ENCODE measurements at places on chromosomes 6 and 20. TPM values are rescaled to one million over a fixed set of nuclear protein-coding genes. Genes with fewer than 3 reads are reported as not detected.

Gene CALHM5
- polyA plus RNA-seq, result 0.20 TPM

DNA sequence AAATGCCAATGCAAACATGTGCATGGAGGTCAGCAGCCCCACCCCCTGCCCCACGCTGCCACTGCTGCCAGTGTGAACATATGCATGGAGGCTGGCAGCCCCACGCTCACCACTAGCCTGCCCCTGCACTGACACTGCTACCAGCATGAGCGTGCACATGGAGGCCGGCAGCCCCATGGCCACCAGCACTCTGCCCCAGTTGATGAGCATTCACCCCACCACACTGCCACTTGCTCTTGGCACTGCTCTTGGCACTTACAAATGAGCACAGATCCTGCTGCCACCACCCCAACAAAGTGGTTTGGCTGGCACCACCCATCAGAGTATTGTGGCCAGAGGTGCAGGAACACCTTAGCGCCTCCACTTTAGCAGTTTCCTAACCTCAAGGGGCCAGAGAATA, 174.1 kb downstream of the KHDC1L start:
- no peak for DNase-seq

DNA sequence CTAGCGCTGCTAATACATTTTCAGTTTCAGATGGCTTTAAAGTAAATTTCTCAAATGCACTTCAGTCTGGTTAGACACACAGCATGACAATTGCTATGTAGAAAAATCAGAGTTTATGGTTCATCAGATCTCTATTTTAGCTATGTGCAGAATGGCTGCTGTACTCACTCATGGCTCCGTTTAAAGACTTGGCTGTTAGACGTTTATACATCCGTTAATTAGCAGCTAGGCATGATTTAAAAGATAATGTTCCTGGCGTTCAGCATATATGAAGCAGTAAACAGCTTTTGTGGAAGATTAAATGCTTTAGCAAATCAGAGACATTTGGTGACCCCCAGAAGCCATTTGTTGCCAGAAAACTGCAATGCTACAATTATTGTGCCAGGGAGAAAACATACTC, 350.0 kb upstream of the MANEA start:
- peak; percentile 41 for DNase-seq

Gene RIPOR3
- 0.29 TPM for polyA plus RNA-seq

Gene PRL
- polyA plus RNA-seq, result not detected

GRCh38 chr20:40704828-40705227, 15.8 kb upstream of the MAFB start:
- DNase-seq, result no peak
